Heart right ventricle (tissue), 16 donors: ENCODE measurements at places on chromosomes 13 and 19.

GRCh38 chr13:43041369-43041921 is 18.1 kb downstream of the DNAJC15 start:
- no peak for DNase-seq

GRCh38 chr19:8511573-8512101 is 2.3 kb downstream of the ZNF414 start:
- no peak for DNase-seq

DNA sequence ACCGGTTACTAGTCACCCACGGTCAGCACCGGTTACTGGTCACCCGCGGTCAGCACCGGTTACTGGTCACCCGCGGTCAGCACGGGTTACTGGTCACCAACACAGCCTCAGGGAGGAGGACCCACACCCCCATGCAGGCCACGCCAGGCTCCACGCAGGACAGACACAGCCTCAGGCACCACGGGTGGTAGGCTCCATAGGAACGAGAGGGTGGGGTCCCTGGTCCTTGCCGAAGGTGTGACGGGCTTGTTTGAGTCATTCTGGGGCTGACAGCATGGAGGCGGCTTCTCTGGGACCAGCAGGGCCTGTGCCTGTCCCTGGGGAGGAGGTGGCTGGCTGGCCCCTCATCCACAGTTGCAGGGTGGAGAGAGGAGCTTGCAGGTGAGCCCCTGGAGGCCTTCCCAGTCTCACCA is 122.8 kb upstream of the SOX1 start:
- DNase-seq: no peak

- DNase-seq: no peak
Measured at GRCh38 chr13:37026771-37027170, 26.2 kb downstream of the EXOSC8 start.

DNA sequence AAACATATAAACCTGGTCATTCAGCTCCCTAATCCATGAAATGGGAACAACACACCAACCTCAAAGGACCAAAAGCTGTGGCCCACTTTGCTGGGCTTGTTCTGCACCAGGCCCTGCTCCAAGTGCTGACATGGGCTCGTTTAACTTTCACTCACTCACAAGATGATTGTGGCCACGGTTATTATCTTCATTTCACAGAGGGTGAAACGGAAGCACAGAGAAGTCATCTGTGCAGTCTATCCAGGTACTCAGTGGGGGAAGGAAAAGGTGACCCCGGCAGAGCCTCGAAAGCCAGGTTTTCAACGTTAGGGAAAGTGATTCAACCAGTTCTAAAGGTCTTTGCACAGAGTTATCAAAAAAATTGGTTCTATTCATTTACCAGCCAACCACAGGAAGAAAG is 68.0 kb downstream of the CRYL1 start:
- DNase-seq: no peak

DNA sequence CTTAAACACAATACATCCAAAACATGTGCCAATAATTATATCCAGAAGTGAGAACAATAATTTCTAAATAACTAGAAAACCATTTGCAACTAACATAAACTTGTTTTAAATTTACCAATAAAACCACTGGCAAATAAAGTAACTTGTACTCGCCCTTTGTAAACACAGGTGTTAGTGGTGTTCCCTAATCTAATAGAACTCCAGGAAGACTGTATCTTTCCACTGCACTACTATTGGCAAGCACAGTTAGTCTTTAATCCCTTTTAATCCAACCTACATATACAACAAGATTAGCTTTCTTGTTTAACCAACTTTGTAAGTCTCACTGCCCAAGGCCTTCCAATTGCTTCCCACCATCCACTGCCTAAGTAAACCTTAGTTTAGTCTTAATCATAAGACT is 79.5 kb downstream of the PCDH9 start:
- DNase-seq: no peak
